GM12878 (cell line): ENCODE measurements at places on chromosomes 6 and 20. TPM values are rescaled to one million over a fixed set of nuclear protein-coding genes. Genes with fewer than 3 reads are reported as not detected.
A peak's percentile ranks its signal among the peaks of the same experiment; 100 is the strongest.

GRCh38 chr6:154479351-154479769 lies 31.1 kb downstream of the CNKSR3 start:
- DNase-seq, result no peak

DNA sequence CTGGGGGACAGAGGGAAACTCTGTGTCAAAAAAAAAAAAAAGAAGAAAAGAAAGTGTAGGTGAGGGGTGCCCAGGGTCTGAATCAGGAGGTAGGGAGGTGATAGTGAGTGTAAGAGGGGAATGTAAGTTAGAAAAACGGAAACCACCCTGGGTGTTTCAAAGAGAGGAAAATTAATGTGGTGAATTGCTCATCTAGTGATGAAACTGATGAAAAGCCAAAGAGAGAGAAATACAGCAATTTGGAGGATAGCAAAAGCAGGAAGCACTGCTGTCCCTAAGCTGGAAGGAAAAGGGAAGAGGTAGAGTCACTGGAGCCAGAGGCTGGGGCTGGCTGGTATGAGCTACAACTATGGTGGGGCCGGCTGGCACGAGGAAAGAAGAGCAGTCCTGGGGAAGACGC lies 85.0 kb upstream of the CEP85L start:
- no peak for DNase-seq

Gene LST1
- polyA plus RNA-seq, result 10.0 and 11.5 TPM in 2 replicates

- no peak for DNase-seq
These were observed 9.6 kb downstream of the FAM83B start for GRCh38 chr6:54856129-54856528.

- peak; percentile 56 for DNase-seq
These were observed 39.4 kb upstream of the RFPL4B start for GRCh38 chr6:112307707-112308106.

Gene MYB
- polyA plus RNA-seq, result 12.6 and 24.1 TPM in 2 replicates

GRCh38 chr20:19071446-19071725 lies 141.1 kb upstream of the SLC24A3 start:
- peak; percentile 77 for DNase-seq
